Neural crest cell (in vitro differentiated cells): ENCODE measurements at places on chromosomes 12 and 14.

DNA sequence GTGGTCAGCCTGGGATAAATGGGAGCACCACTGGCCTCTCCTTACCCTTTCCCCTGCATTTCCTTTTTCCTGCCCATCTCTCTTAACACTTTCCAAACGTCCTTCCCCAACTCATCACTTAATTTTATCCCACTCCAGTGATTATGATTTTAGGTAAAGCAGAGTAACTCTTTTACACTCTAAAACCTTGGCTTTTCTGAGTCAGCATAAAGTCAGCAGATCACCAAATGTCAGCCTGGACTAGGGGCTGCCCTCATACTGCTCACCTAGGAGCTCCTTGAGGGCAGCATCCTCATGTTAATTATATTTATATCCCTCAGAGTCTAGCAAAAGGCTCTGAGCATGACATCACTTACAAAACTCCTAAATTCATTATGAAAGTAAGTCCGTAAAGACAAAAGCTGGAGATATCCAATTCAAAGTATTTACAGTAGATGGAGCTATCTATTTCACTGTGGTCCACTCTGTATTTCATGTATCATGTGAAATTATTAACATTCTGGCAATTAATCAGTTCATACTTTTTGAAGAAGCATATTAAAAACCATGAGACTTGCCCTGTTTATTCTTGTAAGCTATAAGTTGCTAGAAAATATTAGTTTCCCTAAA lies 17.0 kb upstream of the DICER1 start:
- no peak for DNase-seq

- DNase-seq: no peak
Measured at GRCh38 chr12:80498059-80498728, 54.2 kb downstream of the PTPRQ start.

DNA sequence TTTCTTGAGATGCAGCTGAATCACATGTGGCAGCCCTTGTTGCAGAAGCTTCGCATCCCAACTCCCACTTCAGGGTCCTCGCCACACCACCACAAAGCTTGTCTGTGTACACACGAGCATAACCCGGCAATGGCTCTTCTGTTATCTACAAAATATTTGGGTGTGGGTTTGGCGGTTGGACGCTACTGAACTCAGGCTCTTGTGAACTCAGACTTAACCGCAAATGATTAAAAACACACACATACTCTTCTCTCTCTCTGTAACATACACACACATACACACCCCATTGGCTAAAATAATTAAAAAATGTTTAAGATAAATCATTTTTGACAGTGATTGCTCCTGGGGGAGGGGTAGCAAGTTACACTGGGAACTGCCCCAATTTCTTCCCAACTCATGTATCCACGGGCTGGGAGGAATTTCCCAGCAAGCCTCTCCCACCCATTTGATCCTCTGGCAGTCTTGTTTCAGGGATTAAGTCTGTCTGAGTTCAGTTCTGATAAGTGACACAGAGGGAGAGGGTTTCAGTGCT lies 63.7 kb upstream of the MANSC4 start:
- DNase-seq: no peak

DNA sequence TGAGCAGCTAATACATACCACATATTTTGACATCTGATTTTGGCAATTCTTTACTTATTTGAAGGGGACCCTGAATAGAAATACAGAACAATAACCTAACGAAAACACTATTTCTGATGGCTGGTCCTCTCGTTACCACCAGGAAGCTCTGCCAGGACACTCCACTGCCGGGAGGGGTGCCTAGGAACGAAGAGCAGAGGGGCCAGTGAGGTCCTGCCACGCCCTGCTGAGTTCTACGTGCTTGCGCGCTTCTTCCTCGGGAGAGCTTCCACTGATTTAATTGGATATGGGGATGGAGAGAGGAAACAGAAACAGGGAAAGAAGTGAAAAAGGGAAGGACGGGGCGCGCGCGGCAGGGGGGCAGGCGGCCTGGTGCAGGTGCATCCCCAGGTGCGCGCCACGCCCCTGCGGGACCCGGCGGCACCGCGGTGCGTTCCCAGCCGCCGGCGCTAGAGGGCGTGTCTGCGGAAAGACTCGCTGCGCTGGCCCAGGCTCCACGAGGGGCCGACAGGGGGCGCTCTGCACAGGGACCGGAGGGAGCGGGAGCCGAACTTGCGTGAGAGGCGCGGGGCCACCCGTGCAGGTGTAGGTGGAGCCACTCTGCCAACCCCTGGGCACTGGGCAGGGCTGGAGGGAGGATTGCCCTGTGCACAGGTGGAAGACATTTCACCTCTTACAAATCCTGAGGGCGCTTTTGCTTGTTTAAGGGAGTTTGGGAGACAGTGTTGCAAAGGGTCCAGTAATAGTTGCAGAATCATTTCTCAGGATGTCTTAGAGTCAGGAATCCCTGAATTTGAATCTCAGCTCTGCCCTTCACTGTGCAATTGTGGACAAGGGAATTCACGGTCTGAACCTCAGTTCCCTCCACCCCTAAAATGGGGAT lies 986.3 kb upstream of the TMEM132C start:
- peak; percentile 78 for DNase-seq

GRCh38 chr12:93111773-93112172 lies 182.7 kb upstream of the EEA1 start:
- DNase-seq: no peak

DNA sequence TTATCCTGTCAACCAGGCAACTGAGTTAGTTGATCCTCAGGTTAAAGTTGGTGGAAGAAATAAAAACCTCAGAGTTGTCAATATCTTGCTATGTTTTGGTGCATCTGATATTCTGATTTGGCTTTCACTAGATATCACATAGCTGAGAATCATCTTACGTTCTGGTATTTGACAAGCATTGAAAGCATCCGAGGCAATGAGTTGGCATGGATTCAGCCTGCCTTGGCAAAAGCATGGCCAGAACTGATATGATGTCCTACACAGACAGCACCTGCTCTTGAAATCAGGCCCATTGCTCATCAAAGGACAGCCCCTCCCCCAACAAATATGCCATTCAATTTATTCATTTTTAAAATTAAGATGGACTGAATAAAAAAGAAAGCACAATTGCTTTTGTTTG lies 320.7 kb upstream of the ATP2B1 start:
- DNase-seq: no peak

GRCh38 chr14:76904740-76905569 lies 78.7 kb downstream of the LRRC74A start:
- DNase-seq: no peak

DNA sequence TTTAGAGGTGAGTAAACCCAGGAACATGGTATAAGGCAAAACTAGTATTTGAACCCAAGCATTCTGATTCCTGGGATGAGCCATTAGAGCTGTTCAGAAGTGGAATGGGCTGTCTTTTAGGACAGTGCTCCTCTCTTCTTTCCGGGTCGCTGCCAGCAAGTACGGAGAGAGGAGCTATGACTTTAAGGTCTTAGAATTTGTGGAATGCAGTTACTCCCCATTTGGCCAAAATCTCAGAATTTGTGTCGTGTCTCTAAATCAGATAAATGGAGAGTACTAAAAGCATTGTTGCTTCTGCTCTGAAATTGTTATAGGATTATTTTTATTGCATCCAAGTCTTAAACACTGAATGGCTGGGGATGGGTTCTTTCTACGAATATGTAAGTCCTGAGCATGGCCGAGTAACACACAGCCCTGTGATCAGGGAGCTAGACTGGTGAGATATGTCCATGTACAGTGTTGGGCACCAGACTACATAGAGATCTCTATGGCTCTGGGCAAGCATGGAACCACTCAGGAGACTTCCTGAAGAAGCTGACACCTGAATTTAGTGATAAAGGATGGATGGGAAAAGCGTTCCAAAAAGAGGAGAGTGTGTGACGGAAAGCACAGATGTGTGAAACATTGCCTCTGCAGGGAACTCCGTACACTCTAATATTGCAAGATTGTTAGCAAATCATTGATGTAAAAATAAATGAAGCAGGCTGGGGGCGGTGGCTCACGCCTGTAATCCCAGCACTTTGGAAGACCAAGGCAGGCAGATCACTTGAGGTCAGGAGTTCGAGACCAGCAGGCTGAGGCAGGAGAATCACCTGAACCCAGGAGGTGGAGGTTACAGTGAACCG lies 184.7 kb downstream of the SRGAP1 start:
- DNase-seq: no peak

DNA sequence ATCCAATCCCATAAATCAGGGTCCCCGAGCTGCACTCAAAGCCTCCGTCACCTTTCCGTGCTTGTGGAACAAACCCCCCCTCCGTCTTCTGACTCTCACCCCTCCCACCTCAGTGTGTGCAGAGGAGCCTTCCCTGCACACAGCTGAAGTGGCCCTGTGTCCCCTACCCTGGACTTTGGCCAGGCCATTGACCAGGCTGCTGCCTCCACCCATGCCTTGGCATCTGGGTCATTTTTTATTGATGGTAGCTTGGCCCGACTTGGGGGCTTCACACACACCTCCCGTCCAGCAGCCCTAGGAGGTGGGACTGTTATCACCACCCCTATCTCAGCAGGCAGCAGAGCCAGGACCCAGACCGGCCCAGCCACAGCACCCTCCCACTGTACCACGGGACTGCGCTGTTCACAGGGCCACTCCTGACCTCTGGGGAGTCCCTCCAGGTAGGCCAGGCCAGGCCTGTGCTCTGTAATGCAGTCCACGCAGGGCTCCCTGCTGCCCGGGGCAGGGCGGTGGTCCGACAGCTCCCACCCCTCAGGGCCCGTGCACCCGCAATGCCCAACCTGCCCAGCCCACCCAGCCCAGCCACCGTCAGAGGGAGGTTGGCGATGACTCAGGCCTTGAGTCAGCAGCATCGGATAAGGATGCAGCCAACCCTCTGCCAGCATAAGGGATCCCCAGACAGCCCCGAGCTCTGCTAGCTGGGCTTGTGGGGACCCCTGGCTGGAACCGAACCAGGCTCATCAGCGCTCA lies 9.2 kb upstream of the INF2 start:
- DNase-seq: no peak

GRCh38 chr12:65800937-65801336 lies 23.3 kb upstream of the HMGA2 start:
- no peak for DNase-seq

- DNase-seq: no peak
Measured at GRCh38 chr12:48419116-48419935, 53.0 kb upstream of the ANP32D start.

DNA sequence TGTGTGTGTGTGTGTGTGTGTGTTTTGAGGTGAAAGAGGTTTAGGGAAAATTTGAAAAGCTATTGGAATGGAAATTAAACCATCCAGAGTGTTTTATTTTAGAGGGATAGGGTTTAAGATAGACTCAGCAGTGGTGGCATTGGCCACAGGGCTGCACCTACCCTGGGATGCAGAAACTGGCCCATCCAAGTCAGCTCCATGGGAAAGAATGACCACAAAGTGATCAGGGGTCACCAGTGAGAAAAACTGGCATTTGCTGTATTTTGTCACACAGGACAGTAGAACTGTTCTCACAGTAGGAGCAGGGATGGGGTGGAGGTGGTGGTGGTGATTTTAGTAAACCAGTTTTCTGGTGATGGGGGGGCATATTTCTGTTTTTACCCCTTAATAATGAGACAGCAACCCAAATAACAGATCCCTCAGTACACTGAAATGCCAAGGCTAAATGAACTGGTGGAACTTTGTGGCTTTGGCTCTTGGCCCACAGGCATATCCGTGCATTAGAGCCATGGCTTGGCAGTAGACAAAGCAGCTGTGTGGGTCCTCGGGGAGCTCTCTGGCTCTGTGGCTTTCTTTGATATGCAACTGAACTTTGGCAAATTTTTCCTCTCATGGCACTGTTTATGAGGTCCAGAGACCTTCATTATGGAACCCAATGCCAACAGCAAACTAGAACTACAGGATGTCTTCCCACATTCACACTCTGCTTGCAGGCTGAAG lies 348.3 kb downstream of the ZFP36L1 start:
- no peak for DNase-seq

- no peak for DNase-seq
Measured at GRCh38 chr12:95582230-95583058, 31.2 kb upstream of the USP44 start.

- no peak for DNase-seq
Measured at GRCh38 chr14:101979666-101980065, 15.3 kb downstream of the DYNC1H1 start.

GRCh38 chr14:88834883-88835431 lies 10.5 kb downstream of the TTC8 start:
- DNase-seq: no peak
